ENCODE measurements at places on chromosomes 2 and 18.

DNA sequence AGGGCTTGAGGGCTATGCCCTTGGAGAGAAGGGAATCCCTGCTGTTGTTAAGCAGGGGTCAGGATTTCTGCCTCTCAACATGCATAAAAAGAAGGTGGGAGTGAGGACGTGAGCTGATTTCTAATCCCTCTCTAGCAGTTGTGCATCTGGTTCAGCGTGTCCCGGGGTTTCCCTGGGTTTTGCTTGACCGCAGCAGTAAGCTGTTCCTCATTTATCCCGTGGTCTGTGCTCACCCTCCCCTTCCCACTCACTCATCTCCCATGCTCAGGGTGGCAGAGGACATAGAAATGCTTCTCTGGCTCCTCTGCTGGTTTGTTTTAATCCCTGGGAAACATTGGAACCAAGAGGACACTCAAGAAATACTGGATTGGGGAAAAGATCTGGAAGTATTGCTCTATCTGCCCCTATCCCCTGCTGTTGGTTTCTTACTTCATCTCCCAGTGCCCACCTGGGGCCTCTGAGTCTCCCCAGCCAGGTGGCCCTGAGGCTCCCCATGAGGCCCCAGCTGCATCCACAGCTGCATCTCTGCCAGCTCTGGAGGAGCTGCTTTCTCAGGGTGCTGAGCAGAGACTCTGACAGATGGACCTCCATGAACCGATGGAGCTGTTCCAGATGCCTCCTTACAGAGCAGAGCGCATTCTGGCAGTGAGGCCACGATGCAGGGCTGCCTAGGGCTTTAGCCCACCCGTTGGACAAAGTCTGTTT is 36.1 kb downstream of the TET3 start:
- DNase-seq, result no peak

- no peak for DNase-seq
These were observed 312.9 kb downstream of the GULP1 start for GRCh38 chr2:188604579-188604978.

GRCh38 chr2:15967415-15968279 is 27.3 kb downstream of the MYCN start:
- no peak for DNase-seq

DNA sequence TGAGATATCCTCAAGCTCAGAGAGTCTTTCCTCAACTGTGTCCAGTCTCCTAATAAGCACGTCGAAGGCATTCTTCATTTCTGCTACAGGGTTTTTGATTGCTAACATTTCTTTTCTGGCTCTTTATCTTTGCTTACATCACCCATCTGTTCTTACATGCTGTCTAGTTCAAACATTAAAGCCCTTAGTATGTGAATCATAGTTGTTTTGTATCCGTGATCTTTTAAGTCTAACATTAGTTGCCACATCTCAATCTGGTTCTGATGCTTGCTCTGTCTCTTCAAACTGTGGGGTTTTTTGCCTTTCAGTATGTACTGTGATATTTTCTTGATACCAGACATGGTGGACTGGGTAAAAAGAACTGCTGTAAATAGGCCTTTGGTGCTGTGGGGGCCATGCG is 235.2 kb downstream of the SH3RF3 start:
- DNase-seq, result no peak

DNA sequence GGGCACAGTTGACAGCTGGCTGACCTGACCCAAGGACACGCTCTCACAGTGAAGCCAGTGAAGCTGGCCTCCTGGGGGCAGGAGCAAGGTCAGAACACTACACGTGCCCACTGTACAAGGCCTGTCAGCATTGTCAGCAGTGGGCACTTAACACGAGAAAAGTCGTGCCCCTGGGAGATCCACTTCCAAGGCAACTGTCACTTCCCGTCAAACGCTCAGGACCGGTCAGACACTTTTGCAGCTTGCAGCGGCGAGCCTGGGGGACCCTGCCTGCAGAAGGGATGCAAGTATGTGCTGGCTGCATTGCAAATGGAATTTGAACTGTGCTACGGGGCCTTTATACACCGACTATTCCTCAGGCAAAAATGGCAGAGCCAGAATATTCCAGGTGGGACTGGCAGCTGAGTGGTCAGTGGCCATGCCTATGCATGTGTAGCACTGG is 176.2 kb downstream of the BCL2 start:
- no peak for DNase-seq

Data from stimulated activated CD8-positive, alpha-beta memory T cell treated with anti-CD3 and anti-CD28 coated beads, Interleukin-4, amount 100 ng/mL, for 4 hours (primary cell).